ENCODE measurements at places on chromosomes 11 and 22.

- DNase-seq: no peak
Measured at GRCh38 chr22:42938976-42939375, 76.0 kb downstream of the PACSIN2 start.

- DNase-seq: no peak
Measured at GRCh38 chr22:48309115-48309705, 1518.5 kb downstream of the BRD1 start.

DNA sequence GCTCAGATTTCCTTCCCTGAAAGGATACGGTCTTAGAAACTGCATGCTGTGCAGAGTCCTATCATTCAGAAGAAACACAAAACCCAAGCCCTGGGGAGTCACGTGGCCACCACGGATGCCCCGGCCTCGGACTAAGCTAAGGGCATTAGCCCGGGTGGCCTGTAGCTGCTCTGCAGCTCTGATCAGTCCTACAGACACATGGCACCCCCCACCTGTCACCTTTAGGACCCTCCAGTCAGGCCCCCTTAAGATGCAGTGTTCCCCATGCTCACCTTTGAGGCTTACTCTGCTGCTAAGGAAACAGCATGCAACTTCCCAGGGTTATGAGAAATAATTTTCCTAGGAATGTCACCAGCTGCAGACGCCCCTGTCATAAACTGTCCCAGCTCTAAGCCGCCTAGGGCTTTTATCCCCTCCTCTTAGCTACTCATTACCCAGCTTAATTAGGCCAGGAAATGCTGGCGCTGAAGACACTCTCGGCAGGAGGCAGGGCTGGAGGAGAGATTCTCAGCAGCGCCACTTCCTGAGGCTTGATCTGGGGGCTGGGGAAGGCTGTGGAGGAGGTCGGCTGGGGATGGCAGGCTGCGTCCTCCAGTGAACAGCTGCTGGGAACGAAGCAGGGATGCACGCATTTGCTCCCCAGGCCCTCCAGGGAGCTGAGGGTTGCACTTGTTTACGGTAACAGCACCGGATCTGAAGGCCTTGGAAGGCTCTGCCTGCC is 47.2 kb upstream of the ADA2 start:
- DNase-seq: no peak

DNA sequence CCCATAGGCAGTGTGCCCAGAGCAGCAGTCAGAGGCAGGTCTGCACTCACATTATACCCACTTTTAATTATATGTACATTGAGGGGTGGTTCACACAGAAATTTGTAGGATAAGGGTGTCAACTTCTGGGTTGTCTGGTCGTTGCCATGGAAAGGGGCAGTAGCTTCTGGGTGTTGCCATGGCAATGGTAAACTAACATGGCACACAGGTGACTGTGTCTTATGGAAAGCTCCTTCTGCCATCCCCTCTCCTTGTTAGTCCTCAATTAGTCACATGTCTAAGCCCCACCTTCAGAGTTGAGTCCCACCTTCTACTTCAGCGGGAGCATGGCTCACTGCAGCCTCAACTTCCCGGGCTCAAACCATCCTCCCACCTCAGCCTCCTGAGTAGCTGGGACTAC is 56.3 kb upstream of the ATXN10 start:
- no peak for DNase-seq

- DNase-seq: no peak
Measured at GRCh38 chr22:47716890-47717615, 954.6 kb downstream of the TBC1D22A start.

DNA sequence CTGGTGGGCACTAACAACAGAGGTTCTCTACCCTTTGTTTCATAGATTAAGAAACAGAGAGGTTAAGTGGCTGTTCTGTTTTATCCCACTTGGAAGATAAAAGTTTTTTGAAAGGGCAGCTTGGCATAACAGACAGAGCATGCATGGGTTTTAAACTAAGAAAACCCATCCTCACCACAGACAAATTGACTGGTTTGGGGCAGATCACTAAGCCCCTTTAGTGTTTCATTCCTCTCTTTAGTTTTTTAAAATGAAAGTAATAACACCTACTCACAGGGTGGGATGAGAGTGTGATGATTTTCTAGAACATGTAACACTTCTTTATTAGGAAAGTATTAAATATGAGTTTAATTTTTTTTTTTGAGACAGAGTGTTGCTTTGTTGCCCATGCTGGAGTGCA is 12.3 kb upstream of the RRAS2 start:
- no peak for DNase-seq

- no peak for DNase-seq
Measured at GRCh38 chr11:120336641-120337354, 585 bp downstream of the ARHGEF12 start.

GRCh38 chr11:75286826-75287465 is 46.4 kb downstream of the TPBGL start:
- no peak for DNase-seq

DNA sequence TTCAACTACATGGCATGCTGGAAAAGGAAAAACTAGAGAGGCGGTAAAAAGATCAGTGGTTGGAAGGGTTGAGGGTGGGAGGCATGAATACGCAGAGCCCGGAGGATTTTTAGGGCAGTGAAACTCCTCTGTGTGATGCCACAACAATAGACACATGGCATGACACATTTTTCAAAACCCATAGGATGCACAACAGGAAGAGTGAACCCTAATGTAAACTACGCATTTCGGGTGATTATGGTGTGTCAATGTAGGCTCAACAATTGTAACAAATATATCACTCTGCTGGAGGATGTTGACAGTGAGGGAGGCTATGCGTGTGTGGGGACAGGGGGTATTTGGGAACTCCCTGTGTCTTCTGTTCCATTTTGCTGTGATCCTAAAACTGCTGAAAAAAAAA is 15.7 kb upstream of the FAM83F start:
- no peak for DNase-seq

GRCh38 chr11:13101644-13102512 is 92.8 kb downstream of the RASSF10 start:
- no peak for DNase-seq

DNA sequence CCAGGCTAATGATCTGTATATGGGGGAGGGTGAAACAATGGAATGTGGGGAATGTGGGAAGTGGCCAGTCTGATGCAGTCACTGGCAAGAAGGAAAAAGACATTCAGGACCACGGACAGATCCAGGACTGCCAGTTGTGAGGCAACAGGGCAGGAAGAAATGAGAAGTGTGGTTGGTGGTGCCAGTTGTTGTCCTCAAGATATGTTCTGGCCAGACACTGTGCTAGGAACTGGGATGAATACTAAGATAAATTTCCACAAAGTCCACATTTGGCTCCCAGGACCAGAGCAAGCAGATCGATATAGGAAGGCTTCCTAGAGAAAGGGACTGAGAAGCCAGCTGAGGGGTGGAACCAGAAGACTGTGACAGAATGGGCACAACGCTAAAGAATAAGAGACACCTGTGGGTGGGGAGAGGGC is 6.8 kb upstream of the TPBGL start:
- DNase-seq: no peak

DNA sequence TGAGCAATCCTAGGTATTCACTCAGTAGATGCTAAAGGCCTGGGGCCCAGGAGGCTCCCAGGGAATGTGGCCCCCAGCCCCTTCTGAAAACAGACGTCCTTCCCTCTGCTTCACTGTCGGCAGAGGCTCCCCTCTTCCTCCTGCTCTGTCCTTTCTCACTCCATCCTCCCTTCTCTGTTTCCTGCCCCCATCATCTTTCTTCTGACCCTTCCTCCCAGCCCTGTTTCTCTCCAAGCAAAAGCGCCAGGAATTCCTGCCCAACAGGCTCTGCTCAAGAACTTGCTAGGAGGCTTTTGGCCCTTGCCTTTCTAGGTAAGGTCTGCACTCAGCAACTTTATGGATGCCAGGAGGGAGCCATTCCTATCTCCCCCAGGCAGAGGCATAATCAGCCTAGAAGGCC is 300.5 kb downstream of the NTM start:
- no peak for DNase-seq

DNA sequence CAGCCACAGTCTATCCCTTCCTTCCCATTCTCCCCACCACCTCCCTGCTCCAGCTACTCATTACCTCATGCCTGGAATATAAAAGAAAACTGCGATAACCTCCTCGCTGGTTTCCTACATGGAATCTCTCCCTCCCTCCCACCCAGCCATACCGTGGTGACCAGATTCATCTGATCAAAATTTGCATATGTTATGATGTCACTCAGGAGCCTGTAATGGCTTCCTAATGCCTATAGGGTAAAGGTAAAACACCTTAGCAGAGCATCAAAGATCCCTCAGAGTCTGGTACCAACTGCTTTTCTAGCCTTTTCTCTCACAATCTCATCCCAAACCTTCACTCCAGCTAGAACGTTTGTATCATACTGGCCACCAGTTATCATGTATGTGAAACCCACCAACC is 19.6 kb downstream of the RTN4RL2 start:
- no peak for DNase-seq

- no peak for DNase-seq
Measured at GRCh38 chr11:119152043-119152442, 3.2 kb downstream of the ABCG4 start.

DNA sequence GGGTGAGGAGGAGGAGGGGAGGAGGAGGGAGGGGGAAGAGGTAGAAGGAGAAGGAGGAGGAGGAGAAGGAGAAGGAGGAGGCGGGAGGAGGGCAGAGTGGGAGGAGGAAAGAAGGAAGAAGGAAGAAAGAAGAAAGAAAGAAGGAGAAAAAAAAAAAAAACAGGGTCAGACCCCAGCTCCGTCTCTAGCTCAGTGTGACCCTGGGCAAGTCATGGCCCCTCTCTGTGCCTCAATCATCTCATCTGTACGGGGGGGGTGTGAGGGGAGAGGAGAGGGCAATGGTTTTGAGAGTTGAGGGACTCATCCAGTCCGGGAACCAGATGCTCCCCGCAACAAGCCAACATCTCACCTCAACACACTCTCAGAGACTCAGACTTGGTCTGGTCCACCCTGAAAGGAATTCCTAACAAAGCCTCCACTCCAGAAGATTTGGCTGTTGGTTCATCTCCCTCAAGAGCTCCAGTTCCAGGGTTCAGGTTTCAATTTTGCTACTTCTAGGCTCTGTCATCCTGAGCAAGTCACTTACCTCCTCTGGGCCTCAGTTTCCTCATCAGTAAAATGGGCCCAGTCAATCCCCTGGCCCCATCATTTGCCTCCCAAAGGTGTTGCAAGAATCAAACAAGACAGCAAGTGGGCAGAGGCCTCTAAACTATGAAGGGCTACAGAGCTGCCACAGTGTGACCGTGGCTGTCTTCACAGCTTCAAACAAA is 7.7 kb downstream of the CARD10 start:
- DNase-seq: no peak

DNA sequence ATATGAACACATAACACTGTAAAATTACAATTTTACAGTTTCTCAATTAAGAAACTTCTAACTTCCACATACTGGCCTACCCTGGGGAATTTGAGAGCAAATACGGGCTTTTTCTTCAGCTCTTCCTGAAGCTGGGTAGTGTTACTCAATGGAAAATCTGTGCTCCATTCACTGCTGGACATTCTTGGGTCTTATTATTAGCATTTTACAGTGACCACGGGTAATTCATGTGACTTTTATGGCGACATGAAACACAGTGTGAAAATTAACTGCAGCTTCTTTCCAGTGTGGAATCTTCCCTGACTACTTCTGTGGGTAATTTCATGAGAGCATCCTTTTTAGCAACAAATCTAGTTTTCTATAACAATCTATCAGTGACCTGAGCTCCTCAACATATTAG is 423.7 kb upstream of the ANO5 start:
- DNase-seq: no peak

- no peak for DNase-seq
Measured at GRCh38 chr22:29147331-29147899, 58.3 kb upstream of the EMID1 start.

DNA sequence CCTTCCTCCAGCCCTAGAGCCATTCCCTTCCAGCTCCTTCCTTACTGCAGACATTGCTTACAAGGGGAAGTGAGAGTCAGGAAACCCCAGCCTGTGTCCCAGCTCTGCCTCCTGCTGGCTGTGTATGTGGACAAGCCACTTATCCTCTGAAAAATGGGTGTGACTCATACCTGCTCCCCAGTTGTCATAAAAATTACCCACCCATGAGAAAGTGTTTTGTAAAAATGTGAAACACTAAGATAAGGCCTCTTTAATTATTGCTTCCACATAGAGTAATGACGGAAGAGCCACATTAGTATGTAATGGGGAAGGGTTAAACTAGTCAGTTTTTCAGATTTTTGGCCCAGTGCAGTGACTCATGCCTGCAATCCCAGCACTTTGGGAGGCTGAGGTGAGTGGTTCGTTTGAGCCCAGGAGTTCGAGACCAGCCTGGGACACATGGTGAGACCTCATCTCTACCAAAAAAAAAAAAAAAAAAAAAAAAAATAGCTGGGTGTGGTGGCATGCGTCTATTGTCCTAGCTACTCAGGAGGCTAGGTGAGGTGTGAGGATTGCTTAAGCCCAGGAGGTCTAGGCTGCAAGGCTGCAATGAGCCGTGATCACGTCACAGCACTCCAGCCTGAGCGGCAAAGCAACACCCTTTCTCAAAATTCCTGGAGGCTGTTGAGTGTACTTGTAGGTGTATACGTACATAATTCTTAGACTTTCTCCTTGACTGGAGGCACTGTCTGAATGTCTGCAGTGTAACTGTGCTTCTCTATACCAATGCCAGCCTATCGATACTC is 84.9 kb downstream of the CTTN start:
- no peak for DNase-seq

DNA sequence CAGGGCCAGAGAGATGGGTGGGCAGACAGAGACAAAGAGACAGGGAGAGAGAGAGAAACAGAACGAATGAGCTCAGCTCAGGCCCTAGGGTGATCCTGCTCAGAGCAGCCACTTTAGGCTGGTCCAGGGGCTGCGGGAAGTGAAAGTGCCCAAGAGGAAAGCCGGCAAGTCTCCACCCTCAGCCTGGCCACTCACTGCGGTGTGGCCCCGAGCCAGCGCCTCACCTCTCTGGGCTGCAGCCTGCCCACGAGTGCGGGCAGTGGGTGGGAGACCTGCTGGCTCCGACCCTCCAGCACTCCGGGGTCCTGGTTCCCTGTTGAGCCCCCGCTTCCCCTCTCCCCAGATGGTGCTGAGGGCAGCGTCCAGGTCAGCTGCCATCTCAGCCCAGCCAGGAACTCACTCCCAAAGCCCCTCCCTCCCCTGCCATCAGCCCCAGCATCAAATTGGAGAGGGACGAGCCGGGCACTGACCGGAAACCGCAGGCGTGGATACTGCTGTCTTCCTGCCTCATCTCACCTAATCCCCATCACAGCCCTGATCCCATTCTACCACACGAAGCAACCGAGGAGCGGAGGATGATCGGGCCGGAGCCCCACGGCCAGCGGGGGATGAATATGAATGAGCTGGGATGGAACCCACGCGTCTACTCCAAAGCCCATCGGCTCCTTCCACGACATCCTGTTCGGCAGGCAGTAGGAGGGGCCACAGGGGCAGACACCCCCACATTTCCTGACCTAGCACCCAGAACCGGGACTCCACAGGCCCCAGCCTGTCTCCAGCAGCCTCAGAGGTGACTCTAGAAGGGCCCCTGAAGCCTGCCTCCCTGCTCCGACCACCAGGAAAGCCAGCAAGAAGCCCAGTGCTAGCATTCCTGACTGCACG is 16.9 kb downstream of the ELFN2 start:
- no peak for DNase-seq

GRCh38 chr11:64921384-64921783 is 3.1 kb upstream of the PPP2R5B start:
- no peak for DNase-seq

- no peak for DNase-seq
Measured at GRCh38 chr11:1230121-1230455, 7.2 kb downstream of the MUC5B start.

GRCh38 chr11:70732881-70733196 is 334.5 kb downstream of the CTTN start:
- no peak for DNase-seq

GRCh38 chr11:16180868-16181267 is 175.5 kb downstream of the SOX6 start:
- DNase-seq: no peak
